Activated CD8-positive, alpha-beta T cell treated with anti-CD3 and anti-CD28 coated beads, Interleukin-2, amount 10 ng/mL, durations not matched to agents 7 days and 5 days (primary cell): ENCODE measurements at places on chromosomes 11 and 22. TPM values are rescaled to one million over a fixed set of nuclear protein-coding genes. Genes with fewer than 3 reads are reported as not detected.

DNA sequence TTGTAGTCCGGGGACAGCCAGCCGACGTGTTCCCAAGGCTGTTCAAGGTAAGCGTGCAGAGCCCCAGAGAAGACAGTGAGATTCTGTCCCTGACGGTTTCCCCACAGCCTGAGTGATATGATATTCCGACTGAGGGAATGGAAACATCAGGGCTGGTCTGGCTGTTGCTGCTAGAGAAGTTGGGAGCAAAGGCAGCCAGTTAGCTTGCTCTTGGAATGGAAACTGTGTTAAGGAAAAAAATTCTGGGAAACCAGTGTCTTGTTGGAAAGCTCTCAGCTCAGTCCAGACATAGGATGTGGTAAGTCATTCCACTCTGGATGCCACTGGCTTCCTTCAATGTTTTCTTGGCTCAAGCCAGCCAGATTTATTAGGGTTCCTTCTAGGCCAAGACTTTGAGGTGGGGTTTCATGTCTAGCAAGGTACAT lies 8.8 kb downstream of the CRY2 start:
- DNase-seq, result no peak

DNA sequence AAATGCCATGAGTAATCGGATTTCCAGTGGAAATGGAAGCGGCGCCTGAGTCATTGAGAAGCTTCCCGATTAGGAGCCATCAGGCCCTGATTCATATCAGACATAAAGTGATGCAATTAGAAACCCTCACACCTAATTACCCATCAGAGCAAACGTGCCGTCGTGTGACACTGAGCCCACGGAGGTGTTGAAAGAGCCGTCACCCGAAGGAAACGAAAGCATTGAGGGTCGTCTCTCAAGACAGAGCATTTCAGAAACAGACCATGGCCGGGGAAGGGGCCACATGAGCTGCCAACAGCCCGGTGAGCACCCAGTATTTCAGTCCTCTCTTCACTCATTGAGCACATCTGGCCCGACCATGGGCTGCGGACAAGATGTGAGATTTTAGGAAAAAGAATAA lies 829.3 kb downstream of the TBC1D22A start:
- DNase-seq, result no peak

SULT4A1 gene
- not detected for total RNA-seq

GRCh38 chr11:32154275-32154674 lies 63.4 kb downstream of the RCN1 start:
- DNase-seq, result no peak
